GM10248 (cell line): ENCODE measurements at places on chromosomes 11 and 22.

DNA sequence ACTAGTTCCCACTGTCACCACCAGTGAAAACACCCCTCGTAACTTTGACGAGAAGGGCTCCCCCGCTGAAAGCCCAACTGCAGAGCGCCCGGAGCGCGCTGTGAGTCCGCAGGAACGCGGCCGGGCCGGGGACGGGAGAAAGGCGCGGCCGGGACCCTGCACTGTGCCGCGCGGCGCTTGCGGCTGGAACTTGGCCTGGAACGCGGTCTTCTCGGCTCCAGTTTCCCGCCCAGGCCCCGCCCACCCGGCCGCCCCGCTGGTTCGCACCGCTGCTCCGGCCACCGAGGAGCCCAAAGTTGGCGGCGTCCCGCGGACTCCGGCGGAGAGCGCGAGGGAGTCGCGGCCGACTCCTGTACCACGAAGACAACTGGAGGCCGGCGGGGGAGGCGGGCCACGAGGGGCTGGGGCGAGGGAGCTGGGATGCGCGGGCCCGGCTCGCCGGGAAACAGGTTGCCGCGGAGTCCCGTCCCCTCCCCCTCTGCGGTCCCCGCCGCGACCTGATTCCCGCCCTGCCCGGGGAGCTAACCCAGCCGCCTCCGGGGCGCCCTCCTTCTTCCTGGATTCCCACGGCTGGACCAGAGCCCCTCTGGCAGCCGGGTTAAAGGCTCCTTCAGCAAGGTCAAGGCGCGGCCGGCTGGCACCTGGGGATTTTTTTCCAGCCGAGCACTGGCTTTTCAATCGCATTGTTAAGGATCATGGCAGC, 3.4 kb downstream of the TENM4 start:
- peak; percentile 22 for DNase-seq

GRCh38 chr11:72682858-72683243, 8.6 kb upstream of the PDE2A start:
- DNase-seq, result no peak

GRCh38 chr11:66653123-66653522, 14.6 kb downstream of the RBM4 start:
- DNase-seq, result no peak

GRCh38 chr11:74559110-74559933, 33.1 kb upstream of the POLD3 start:
- DNase-seq, result no peak

DNA sequence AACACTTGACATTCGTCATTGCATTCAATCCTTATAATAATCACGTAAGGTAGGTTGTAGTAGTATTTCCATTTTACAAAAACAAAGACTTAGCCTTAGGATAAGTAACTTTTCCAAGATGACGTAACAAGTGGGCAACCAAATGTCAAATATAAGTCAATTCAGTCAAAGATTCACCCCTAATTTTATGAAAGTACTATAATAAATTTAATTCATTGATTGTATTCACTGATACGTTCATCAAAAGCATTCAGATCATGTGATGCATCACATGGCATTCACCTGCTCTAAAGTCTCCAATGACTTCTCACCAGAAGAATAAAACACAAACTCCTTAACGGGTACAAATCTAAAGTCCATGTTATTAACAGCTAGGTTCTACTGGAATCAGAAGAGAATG, 2.1 kb downstream of the KIF18A start:
- no peak for DNase-seq

- no peak for DNase-seq
These were observed 32.7 kb upstream of the HEPHL1 start for GRCh38 chr11:93988455-93988854.

DNA sequence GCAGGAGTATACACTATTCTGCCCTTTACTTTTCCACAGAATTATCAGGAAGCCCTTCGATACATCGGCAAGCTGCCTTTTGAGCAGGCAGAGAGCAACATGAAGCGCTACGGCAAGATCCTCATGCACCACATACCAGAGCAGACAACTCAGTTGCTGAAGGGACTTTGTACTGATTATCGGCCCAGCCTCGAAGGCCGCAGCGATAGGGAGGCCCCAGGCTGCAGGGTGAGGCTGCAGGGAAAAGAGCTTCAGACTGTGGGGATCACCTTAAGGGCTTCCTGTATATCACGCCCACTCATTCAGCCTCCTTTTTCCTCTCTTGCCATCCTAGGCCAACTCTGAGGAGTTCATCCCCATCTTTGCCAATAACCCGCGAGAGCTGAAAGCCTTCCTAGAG, 6.8 kb upstream of the HMBS start:
- DNase-seq, result no peak

DNA sequence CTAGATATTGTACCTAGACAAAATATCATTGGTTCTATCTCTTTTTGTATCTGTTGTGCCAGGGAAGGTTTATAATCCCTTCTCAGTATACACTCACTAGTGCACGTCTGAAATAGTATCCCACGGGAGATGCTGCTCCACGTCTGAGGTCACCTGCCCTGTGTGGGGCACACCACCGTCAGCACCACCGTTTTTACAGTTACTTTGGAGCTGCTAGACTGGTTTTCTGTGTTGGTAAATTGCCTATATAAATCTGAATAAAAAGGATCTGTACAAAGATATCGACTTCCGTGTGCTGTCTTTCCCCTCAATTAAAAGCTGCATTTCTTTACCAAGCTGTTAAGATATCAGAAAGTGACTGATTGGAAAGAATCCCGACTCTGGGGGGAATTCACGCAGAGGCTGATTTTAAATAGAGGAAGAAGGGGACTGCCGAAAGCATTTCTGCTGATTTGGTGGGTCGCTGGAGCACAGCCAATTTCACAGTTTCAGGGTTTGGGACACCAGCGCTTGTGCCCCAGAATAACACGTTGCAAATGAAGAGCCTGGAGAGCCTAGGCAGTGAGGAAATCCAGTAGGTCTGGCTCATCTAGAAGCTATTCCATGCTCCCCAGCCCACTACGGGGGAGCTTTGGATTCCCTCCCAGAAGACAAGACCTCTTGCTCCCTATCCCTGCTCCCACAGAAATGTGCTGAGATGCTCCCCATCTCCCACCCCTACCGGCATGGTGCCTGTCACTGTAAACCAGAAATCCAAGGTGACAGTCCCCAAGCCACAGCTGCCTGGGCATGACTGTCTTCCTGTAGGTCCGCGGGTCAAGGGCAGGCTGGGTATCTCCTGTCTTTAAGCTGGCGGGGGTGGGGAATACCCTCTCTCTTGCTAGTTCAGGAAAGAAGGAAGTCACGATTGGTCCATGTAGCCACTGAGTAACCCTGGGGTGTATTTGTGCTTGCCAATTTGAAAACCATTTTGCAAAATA, 12.7 kb upstream of the MYO18B start:
- DNase-seq, result no peak

DNA sequence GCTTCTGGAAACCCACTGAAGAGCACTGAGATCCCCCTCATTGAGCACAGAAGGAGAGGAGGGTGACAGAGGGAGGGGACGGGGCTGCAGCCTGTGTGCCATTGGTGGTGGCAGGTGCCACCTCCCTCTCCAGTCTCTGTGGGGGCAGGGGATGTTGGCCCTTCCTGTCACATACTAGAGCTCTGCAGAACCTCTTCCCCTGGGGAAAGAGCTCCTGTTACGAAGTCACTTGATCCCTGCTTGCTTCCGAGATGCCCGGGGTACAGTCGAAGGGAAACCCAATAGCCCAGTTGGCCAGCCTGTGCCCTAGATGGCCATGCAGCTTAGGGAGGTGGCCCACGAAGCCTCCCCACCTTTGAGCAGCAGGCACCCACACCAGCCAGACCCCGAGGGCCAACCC, 29.4 kb downstream of the DAGLA start:
- no peak for DNase-seq

DNA sequence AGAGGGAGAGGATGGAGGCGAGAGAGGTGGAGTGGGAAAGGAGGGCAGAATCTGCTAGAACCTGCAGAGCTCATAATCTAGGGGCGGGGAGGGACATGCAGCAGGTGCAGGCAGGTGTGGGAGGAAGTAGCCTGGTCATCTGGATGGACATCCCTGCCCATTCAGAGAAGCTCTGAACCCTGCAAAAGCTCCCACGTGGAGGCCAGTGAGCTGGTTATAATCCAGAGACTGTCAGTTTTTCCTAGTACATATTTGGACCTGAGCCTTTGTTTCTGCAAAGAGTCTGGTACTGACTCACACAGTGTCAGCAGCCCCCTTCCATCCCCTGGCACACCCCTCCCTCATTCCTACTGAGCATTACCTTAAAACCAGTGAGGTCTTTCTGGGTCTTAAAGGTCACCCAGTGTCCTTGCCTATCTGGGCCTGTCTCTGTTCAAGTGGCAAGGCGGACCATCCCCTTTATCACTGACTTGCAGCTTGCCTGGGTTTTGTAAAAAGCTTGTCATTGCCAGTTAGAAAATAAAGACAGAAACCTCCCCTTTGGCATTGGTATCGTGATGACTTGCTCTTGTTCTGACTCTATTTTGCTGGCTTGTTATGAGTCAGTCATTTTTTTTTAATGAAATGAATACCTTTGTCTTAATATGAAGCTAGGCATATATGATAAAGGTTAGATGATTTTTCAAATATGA, 26.1 kb downstream of the PTPRJ start:
- peak; percentile 75 for DNase-seq

GRCh38 chr22:25923914-25924313, 181.9 kb downstream of the MYO18B start:
- no peak for DNase-seq

- DNase-seq, result no peak
These were observed 159.5 kb upstream of the POU2AF2 start for GRCh38 chr11:111086058-111086457.

- no peak for DNase-seq
These were observed 1402.6 kb downstream of the FAM181B start for GRCh38 chr11:81331088-81331487.

- DNase-seq, result no peak
These were observed 119.1 kb upstream of the CSNK2A3 start for GRCh38 chr11:11472106-11472505.

GRCh38 chr11:58731819-58732218, at the start of gene GLYAT:
GLYAT (minus strand) TSS chr11:58731943; CDS start chr11:58724496, 7,447 bp downstream.
- DNase-seq, result no peak

DNA sequence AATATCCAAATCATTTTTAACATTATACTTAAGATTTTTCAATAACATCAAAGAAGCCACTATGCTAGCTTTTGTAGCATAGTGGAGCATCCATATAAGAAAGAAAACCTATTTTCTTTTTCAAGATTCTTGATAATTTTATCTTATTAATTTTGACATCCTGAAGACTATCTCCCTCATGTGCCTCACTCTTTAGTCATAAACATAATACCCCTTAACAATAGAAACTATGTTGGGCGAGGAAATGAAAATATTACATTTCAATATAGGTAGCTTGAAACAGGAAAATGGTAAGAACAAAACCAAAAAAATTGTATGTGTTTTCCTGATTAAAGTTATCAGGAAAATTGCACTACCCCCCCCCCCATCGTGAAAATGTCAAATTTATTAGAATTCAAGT, 40.1 kb downstream of the ELMOD1 start:
- DNase-seq, result no peak

DNA sequence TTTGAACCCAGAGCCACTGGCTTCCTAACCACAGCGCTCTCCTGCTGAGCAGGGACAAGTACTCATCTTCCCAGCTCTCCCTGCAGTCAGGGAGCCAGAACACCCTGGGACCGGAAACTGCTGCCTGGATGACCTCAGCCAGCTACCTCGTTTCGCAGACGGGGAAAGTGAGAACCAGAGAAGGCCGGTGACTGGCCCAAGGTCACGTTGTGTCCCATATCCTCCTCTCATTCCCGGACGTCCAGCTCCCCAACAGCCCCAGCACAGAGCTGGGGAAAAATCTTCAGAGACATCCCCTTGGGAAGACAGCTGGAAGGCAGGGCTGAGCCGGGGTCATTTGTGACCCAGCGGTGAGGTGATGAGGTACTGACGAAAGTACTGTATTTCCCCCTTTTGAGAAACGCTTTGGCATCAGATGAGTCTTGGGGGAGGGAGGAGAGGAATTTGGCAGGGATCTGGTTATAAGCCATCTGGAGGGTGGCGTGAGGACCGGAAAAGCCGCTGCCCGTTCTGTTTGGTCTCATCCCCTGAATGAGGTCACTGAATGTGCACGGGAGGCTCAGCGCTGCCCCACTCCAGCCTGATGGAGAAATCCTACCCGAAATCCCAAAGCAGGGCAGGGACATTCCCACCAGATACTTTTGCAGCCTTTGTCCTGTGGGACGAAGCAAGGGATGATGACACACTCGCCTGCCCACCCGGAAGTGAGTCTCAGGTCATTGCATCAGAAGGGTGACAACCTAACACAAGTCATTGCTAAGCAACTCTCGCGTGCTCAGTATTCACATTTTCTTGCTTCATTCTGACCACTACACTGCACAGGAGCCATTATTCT, 41.1 kb downstream of the LIF start:
- no peak for DNase-seq

GRCh38 chr11:64358907-64359711, at the start of gene RPS6KA4:
RPS6KA4 (plus strand) TSS chr11:64359162; CDS start chr11:64359236, 74 bp downstream.
- peak; percentile 93 for DNase-seq

DNA sequence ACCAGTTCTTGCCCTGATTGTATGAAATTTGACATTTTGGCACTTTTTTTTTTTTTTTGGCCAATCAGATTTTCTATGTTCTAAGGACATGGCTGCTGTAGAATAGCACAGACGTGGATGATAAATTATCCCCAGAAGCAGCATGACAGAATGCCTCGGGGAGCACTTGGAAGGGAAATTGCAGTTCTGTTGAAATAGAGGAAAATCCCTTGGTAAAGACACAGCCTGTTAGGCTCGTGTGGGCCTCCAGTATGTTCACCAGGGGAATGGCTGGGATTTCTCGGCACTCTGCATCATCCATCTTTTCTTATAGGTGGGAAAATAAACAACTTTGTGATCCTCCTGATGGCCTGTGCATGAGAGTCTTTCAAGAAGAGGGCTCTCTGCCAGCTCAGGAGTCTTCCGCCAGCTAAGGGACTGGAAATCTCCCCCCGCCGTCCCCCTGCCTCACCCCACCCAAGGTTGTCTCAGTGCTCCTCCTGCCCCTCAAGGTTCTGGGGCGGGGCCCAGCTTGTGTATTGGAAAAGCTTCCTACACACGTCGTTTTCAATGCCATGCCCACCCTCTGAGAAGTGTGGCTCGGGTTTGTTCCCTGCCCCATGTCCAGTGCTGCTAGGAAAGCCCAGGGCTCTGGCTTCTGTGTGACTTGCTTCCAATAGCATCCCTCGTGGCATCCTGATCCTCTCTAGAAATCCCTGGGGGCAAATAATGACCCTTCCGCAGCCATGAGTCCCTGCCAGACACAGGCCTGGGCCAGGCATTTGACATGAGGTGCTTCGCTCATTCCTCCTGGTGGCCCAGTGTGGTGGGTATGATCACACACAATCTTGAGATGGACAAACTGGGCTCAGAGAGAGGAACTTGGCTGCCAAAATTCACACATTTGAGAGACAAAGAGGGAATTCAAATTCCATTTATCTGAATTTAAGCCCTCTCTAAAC, 70.6 kb upstream of the ATXN10 start:
- DNase-seq, result no peak
